ENCODE measurements at places on chromosomes 2 and 18.

- no peak for DNase-seq
Measured at GRCh38 chr2:2148776-2149175, 182.3 kb downstream of the MYT1L start.

- no peak for DNase-seq
Measured at GRCh38 chr2:68317971-68318913, 1.5 kb downstream of the CNRIP1 start.

DNA sequence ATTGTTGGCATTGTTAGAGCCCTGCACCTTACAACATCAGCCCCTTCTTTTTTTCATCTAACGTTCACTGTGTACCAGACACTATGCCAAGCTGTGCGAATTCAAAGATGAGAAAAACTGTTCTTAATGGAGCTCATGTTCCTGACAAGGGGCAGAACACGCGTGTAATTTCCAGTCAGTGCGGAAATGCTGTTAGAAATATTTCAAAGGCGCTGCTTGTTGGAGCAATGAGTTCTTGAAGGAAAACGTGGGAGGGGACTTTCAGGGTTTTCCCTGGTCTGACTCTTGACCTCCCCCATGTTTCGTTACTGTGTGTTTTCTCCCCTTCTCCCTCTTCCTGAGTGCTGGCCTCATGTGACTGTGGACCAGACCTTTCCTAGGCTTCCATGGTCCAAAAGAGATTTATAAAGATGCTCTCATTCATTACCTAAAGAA lies 1.5 kb downstream of the MTHFD2 start:
- peak; percentile 9 for DNase-seq

DNA sequence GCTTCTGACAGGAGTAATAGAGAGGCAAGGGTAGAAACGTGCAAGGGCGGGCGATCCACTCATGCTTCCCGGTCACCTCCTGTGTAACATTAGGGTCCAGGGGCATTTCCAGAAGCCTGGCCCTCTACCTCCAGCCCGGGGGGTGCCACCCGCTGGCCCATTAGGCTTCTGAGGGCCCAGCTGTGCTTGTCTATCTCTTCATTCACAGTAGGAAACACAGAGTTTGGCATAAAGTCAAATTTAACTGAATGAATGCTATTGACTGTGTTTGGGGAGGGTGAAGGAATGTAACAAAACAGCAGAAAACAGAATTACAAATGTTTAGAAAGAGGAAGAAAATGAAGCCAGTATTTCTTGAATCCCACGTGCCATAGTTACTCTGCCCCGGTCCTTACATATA lies 112.4 kb upstream of the SLC66A3 start:
- DNase-seq: no peak

DNA sequence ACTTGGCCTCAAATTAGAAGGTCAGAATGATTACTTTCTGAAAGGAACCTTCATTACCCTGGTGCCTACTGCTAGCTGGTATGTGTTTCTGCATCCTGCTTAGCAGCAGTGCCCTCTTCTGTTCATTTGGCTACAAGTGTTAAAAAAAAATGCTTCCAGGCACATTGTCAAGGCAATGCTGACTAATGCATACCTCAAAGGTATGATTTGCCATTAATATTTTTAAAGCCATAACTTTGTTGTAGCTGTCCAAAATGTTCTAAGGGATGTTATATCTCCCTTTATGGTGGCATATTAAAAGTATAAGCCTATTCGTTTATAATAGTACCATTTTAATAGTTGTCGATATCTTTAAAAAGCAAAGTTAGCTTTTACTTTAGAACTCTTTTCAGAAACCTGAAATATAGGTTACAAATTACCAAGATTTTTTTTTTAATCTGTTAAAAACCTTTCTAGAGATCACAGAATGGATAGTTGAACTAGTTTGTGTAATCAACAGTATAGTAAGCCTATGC lies 52.0 kb upstream of the FAM171B start:
- DNase-seq: peak; percentile 47

DNA sequence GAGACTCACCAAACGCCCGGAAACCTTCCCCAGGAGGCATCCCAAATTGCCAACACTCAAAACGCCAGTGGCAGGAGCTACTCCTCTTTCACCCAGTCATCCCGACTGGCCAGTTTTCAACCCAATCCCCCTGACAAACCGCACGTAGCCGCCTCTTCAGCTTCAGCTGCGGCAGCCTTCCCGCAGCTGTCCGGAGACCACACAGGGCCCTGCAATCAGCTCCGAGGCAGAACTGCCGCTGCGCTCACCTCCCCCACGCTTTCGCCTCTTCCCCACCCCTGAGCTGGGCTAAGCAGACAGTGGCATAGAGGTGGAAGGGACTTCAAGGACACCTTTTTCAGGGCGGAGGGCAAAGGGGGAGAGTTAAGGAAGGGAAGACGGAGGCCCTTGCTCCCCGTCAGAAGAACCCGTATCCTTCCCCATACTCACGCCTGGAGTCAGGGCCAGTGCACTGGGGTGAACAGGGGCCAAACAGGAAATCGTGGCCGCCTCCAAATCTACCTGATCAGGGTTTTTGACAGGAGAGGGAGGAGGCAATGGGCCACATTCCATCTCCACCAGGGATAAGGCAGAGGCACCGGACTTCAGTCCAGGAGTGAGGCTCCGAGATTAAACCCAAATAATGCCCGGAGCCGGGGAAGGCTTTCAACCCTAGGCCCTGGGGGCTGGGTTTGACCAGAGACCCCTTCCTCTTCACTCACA lies 16.9 kb downstream of the CYP26B1 start:
- DNase-seq: no peak

- DNase-seq: no peak
Measured at GRCh38 chr2:157789933-157790511, 86.1 kb downstream of the ACVR1 start.

- DNase-seq: no peak
Measured at GRCh38 chr2:72145289-72145657, 2.4 kb downstream of the CYP26B1 start.

DNA sequence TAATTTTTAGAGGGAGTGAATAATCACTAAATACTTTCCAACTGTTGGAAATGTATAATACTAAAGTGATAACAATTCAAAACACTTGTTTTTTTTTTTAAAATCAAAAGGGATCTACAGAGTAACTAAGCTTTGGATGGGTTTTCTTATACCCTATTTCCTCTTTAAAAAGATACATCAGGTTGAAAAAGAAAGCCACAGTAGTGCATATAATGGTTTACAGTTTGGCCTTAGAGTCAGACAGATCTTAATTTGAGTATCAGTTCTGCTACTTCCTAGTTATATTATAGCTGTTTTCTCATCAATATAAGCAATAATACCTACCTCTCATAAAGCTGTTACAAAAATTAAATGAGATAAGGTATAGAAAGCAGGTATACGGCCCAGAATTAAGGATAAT lies 28.5 kb downstream of the PSME4 start:
- no peak for DNase-seq

- peak; percentile 29 for DNase-seq
Measured at GRCh38 chr18:13284330-13285027, 65.9 kb downstream of the LDLRAD4 start.

DNA sequence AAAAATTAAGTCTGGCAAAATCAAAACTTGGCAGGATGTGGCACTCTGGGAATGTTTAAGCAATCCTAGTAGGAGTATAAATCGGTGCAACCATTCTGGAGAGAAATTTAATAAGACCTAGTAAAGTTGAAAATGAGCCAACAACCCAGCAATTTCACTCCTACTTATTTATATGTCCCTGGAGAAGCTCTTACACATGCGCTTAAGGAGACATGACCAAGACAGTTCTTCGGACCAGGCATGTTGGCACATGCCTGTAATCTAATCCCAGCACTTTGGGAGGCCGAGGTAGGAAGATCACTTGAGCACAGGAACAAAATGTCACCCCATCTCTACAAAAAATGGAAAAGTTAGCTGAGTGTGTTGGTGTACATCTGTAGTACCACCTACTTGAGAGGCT lies 374.6 kb upstream of the LYPD1 start:
- no peak for DNase-seq

- DNase-seq: no peak
Measured at GRCh38 chr2:3387011-3387410, 7.5 kb downstream of the TRAPPC12 start.

- DNase-seq: no peak
Measured at GRCh38 chr2:11142330-11142729, 12.9 kb upstream of the SLC66A3 start.

GRCh38 chr2:138670734-138671133 lies 109.5 kb downstream of the NXPH2 start:
- DNase-seq: no peak

GRCh38 chr2:55761526-55761925 lies 67.9 kb upstream of the PNPT1 start:
- DNase-seq: no peak

DNA sequence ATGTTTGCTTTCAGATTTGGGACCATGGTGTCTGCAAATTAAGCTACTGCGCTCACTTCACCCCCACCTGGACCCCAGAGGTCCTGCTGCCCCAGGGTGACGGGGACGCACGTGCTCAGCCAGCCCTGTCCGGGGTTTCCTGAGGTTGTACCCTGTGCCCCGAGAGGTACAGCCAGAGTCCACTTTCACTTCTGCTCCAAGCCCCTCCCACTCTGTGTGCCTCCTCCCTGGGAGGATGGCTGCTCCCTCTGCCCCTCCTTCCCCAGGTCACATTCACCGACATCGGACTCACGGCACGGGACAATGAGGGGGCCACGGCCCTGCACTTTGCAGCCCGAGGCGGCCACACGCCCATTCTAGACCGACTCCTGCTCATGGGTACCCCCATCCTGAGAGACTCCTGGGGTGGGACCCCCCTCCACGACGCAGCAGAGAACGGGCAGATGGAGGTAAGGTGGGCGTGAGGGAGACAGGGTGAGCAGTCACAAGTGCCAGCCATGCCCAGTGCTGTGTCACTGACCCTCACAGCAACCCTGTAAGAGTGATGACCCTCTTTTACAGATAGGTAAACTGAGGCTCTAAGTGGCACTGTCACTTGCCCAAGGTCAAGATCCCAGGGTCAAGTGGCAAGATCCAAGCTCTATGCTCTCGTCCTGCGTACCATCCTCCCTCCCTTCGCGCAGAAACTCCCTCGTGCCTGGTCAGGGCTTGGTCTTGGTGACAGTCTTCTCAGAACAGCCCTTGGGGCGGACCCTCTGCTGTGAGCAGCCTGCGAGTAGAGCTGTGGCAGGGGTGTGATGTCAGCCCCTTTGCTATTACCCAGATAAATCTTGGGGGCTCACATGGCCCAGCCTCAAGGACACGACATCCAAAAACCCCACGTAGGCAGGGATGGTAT lies 7.6 kb downstream of the ESPNL start:
- DNase-seq: no peak

GRCh38 chr2:236271851-236272250 lies 7.6 kb upstream of the ASB18 start:
- no peak for DNase-seq

GRCh38 chr18:36350251-36350651 lies 52.7 kb downstream of the FHOD3 start:
- no peak for DNase-seq

GRCh38 chr18:57804557-57804956 lies 1.4 kb upstream of the ATP8B1 start:
- no peak for DNase-seq

DNA sequence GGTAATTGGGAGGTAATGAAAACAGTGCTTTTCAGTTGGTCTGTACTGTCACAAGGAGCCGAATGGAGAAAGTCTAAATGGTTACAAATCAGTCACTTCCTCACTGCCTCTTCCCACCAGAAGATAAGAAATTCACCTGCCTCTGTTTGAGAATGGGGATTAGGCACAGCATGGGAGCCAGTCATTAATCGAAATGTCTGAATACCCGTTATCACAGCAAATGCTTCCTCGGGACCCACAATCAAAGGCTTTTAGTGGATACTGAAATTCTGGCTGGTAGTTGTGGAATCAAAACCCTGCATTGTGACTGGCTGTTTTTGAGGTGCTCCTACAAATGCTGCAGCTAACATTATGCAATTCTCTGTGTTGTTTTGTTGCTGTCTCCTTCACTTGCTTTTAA lies 461.0 kb upstream of the MEX3C start:
- DNase-seq: no peak

DNA sequence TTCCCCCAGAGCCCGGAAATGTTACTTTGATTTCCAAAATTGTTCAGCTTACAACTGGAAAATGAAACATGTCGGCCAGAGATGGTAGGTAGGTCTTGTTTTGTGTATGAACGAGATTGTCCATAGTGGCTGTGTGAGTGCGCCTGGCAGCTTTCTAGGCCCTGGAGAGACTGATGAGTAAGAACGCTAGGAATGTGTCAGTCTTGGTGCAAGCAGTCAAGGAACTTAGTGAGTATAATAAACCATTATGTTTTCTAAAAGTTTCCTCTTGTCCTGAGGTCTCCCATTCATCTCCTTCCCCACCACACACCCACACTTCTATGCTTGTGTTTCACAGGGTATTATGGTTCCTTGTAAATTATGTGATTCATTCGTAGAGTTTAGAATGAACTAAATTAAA lies 234.2 kb downstream of the CDH2 start:
- no peak for DNase-seq

GRCh38 chr2:191653667-191654391 lies 24.1 kb upstream of the NABP1 start:
- no peak for DNase-seq

GRCh38 chr2:195633974-195634373 lies 23.1 kb upstream of the SLC39A10 start:
- no peak for DNase-seq

DNA sequence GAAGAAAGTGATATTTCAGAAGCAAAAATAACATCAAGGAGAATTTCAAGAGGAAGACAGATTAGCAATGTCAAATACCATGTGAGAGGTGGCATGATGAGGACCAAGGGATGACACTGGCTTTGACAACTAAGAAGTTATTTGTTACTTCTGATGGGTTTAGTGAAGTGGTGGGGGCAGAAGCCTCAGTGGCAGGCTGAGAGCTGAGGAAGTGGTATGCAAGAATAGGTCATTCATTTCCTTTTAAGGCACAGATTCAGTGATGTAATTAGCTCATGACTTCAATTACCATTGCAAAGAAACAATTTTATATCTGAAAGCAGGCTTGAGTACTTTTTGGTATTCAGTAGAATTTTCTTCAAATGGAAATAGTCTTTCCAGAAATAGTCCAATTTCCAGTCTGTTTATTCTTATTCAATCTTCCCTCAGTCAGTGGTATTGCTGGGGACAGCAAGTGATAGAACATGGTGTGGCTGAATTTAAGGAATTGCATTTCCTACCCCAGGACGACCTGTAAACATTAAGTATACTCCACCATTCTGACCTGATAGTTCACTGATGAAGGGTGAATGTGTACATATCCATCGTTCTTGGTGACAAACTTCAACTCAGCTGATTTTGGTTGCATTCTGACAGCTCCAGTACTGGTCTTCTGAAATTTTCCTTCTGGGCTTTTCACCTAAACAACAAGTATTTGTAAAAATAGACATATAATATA lies 28.2 kb downstream of the GEMIN6 start:
- DNase-seq: no peak

GRCh38 chr2:194742706-194743105 lies 914.3 kb upstream of the SLC39A10 start:
- DNase-seq: no peak

- no peak for DNase-seq
Measured at GRCh38 chr2:237742614-237743013, 56.0 kb upstream of the RBM44 start.
